ENCODE measurements at places on chromosomes 5 and 9.

DNA sequence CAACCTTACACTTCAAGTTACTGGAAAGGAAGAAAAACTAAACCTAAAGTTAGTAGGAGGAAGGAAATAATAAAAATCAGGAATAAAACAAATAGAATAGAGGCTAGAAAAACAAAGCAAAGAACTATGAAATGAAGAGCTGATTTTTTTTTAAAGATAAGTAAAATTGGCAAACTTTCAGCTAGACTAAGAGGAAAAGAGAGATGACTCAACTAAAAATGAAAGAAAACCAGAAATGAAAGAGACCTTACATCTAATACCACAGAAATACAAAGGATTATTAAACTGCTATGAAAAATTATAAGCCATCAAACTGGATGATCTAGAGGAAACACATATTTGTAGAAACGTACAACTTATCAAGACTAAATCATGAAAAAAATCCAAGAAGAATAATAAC is 60.0 kb downstream of the PRRC1 start:
- DNase-seq = no peak

- no peak for DNase-seq
Measured at GRCh38 chr5:143614831-143615230, 197.1 kb upstream of the HMHB1 start.

- no peak for DNase-seq
Measured at GRCh38 chr5:163706053-163706771, 200.8 kb downstream of the MAT2B start.

GRCh38 chr5:98099448-98100105 is 673.9 kb upstream of the RGMB start:
- DNase-seq = no peak

DNA sequence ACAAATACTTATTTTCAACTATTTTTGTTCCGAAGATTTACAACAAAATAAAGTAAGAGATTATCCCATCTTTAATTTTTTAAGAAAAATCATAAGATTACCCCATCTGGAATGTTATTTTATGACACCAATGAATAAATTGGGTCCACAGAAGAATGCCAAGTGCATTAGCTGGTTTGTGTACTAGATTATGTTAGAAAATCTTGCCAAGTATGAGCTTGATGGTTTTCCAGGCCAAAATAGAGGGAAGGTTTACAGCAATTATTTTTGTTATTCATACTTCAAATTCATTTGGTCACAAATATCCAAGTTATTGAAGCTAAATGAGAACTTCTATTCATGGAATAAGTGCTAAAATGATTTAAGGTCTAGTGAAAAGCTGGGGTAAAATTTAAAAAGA is 109.4 kb upstream of the DMRTA1 start:
- DNase-seq = no peak

- no peak for DNase-seq
Measured at GRCh38 chr5:166961028-166961427, 1330.4 kb upstream of the WWC1 start.

DNA sequence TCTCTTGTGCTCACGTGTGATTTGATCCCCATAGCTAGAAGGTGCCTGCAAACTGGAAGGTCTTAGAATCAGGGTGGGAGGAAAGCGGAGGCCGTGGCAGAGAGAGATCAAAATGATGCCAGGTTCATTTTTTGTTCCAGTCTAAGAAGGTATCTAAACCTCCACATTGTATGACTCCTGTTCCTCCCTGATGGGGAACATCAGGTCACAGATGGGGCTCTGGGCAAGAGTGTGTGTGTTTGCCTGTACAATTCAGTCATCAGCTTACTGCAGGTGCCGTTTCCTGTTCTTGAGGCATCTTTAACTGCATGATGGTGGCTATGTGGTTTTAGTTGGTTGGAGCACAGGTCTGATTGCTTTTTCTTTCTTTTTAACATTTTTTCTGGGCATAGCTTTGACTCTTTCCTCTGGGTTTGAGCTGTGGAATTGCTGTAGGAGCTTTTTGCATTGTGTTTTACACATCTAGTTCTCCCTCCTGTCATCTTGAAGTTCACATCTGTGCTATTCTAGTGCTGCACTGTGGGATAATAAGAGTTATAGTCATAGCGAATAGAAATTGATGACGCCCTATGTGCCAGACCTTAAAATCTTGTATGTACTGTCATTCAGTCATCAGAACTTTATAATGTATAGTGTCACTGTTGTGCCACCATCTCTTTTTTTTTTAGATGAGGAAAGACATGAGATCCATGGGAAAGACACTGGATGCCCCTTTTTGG is 30.8 kb downstream of the ARHGAP26 start:
- no peak for DNase-seq

DNA sequence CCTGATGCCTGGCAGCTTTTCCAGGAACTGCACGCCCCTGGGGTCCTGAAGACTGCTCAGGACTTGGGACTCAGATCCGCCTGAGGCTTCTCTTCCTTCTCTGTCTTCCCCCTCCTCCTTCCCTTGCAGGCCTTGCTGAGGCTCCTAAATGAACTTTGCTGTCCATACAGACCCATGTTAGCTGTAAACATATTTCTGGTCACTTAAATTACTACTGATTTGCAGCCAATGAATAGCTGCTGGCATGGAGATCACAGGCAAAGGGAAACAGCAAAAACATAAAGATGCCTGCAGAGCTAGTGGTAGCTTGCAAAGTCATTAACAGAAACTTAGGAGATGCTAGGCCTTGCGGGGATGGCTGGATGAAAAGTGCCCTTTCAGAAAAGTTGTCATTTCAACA is 261.9 kb downstream of the GADD45G start:
- no peak for DNase-seq

GRCh38 chr9:137477778-137478612 is 18.9 kb upstream of the NSMF start:
- no peak for DNase-seq

DNA sequence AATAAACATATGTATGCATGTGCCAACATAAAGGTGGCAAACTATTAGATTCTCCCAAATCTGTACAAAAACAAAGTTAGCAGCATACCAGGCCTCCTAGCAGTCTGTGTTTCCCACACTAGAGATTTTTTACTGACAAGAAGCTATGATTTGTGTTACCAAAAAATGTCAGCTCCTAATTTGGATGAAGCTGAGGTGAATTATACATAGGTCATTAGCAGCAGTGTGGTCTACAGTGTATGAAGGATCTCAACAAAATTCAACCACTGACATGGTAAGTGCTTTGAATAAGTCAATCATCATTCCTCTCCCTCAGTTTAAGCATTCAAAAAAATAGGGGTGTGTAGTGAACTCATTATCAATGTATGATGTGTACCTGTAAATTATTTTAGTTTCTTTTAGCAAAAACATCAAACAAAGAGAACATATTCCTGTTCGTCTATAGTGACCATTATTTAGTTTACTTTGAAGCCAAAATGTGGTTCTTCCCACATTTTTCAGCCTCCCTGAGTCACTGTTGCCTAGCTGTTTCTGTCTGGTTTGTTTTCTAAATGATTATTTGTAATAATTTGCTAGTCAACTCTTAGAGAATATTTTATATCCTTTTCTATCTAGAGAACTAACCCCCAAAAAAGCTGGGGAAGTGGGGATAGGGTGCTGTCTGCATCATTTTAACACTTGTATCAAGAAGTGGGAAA is 52.1 kb upstream of the RGMB start:
- DNase-seq = no peak

DNA sequence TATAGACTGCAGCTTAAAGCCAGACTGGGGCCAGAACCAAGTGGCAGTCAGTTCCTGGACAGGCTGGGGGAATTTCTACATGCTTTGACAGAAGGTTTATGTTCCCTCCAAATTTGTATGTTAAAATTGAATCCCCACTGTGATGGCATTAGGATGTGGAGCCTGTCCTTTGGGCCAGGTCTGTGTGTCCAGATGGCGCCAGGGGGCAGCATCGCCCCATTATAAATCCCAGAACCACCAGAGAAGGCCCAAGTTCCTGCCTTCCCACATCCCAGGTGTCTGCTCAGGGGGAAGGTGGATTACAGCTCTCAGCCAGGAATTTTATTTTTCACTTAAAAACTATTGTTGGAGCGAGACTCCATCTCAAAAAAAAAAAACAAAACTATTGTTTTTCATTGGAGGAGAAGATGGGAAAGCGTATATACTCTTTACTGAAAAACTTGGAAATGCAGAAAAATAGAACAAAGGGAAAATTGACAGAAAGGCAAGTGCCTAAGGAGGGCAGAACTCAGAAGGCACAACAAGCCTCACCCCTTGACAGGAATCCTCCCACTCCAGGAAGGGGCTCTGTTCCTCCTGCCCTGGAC is 5.0 kb downstream of the IL3 start:
- peak; percentile 46 for DNase-seq

GRCh38 chr5:9415091-9415490 is 130.8 kb downstream of the SEMA5A start:
- DNase-seq = no peak

- peak; percentile 17 for DNase-seq
Measured at GRCh38 chr5:1227667-1228066, 2.5 kb downstream of the SLC6A18 start.

GRCh38 chr5:120604884-120605283 is 140.8 kb downstream of the PRR16 start:
- DNase-seq = peak; percentile 83

DNA sequence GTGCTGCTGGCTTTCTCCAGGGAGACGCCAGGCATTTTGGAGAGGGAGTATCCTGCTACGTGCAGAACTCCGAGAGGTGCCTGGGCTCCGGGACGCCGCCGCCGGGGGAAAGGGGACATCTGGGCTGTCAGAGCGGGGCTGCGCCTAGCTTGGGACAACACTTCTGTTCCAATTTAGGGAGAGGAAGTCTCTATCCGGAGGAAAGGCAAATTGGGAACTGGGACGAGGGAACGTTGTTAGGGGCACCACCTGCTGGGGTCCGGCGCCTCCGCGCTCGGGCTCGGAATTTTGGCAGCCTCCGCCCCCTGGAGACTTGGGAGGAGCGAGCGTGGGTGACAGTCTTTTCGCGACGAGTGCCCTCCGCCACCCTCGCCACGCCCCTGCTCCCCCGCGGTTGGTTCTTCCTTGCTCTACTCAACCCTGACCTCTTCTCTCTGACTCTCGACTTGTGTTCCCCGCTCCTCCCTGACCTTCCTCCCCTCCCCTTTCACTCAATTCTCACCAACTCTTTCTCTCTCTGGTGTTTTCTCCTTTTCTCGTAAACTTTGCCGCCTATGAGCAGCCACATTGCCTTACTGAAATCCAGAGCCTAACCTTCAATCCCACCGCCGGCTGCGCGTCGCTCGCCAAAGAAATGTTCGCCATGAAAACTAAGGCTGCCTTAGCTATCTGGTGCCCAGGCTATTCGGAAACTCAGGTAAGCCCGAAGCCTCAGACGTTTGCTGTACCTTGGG is 1.6 kb downstream of the TSLP start:
- DNase-seq = no peak

GRCh38 chr5:146962801-146963355 is 84.3 kb upstream of the PPP2R2B start:
- DNase-seq = no peak

- no peak for DNase-seq
Measured at GRCh38 chr9:133262226-133262625, 12.8 kb downstream of the ABO start.

- no peak for DNase-seq
Measured at GRCh38 chr5:88256037-88256436, 12.6 kb downstream of the TMEM161B start.

- DNase-seq = peak; percentile 22
Measured at GRCh38 chr9:3578786-3579185, 53.0 kb upstream of the RFX3 start.

- DNase-seq = no peak
Measured at GRCh38 chr5:117588611-117589010, 1014.0 kb upstream of the SEMA6A start.

GRCh38 chr5:17413691-17414090 is 84.3 kb upstream of the TAF11L2 start:
- DNase-seq = no peak

DNA sequence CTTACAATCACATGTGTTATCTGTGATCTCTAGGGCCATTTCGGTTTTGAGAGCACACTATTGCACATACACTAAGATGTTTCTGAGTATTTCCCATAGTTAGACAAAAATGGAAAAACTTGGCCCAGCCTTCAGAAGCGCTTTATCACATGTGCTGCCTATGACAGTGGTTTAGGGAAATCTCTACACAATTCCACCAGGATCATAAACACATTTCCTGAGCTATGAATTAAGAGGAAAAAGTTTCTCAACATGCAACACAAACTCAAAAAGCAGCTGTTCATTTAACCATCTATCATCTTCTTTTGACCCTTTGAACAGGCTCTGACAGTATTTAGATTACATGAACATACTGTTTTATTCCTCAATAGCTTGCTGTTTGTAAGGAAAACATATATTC is 15.1 kb downstream of the FGF1 start:
- no peak for DNase-seq

GRCh38 chr5:110161162-110161561 is 471.4 kb downstream of the MAN2A1 start:
- no peak for DNase-seq

- no peak for DNase-seq
Measured at GRCh38 chr9:96618209-96619123, 1.2 kb downstream of the CDC14B start.

DNA sequence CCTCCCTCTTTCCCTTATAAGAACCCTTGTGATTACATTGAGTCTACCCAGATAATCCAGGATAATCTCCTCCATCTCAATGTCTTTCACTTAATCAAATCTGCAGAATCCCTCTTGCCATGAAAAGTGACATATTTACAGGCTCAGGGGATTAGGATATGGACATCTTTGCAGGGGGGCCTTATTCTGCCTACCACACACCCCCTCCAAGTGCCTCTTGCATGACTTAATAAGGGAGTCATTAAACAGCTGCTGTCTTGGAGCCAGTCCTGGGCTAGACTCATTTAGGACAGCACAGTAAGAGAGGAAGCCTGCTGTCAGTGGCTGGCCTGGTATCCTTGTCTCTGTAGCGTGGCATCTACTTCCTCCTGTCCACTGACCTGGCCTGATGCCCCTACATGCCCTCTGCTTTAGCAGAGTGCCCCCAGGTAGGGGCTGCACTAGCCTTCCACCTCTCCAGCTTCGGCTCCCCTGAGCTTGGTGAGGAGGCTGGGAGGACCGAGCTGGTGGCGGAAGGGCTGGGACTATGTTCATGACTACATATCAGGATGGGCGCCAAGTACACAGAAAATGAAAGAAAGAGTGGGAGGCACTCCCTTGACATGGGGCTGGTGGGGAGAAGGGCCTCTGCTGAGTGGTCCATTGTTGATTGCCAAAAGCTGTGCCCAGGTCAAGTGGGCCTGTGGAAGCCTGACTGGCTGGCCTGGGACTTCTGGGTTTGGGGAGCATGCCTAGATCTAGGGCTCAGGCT is 17.2 kb downstream of the ENHO start:
- DNase-seq = no peak

- DNase-seq = peak; percentile 12
Measured at GRCh38 chr9:93302586-93303257, 118.8 kb downstream of the WNK2 start.

GRCh38 chr5:73139485-73139884 is 19.1 kb downstream of the TMEM171 start:
- no peak for DNase-seq

DNA sequence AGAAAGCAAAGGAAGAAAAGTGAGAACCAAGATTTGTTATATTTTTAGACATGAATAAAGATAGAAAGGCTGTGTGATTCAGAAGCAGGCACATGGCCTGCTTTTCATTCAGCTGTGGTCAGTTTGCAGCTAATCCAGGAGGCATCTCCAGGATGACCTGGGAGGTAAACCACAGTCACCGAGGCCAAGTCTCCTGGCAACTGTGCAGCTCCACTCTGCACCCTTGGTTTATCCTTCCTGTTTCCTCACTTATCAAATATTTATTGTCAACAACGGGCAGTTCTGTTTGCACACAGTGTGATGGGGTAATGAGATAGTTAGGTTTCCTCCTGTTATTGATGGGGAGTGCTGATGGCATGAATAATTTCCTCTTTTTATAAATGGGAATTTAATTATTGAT is 243.0 kb downstream of the PSAT1 start:
- peak; percentile 88 for DNase-seq

GRCh38 chr5:68336200-68336599 is 120.6 kb downstream of the PIK3R1 start:
- no peak for DNase-seq
